ENCODE measurements at places on chromosomes 3 and 15.

- no peak for DNase-seq
Measured at GRCh38 chr3:130537673-130538304, 20.8 kb downstream of the COL6A6 start.

- no peak for DNase-seq
Measured at GRCh38 chr3:10557781-10558373, 52.5 kb upstream of the ATP2B2 start.

- DNase-seq, result no peak
Measured at GRCh38 chr15:98408231-98408630, 240.1 kb upstream of the IGF1R start.

DNA sequence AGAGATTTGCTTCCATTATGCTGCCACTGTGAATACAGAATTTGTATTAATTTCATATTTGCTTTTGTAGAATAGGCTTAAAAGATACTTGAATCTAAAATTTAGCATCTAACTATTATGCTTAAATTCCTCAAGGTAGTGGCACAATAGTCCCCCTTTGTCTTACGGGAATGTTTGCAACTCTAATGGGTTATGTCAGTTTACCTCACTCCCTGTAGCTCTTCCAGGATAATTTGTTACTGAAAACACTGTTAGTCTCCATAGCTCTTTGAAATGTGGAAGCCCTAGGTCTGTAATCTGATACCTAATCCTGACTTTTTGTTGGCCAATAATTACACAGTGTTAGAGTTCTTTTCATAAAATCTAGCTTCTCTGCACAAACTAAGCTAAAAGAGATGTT, 433.4 kb downstream of the PYDC2 start:
- DNase-seq, result no peak

DNA sequence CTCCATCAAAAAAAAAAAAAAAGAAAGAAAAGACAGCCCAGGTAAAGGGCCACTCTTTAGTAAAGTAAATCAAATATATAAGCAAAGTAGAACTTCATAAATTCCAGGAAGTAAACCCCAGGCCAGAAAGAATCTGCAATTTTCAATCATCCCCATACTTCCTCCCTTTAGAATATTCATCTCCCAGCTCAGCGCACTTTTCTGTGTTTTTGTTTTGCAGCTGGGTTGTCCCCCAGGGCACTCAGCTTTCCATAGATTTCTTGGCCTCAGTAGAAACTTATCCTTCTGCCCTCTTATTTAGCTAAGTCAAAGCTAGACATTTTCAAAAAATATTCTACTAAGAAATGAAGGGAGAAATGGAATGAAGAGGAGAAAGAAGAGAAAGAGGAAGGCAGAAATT, 24.0 kb upstream of the SPRED1 start:
- DNase-seq, result no peak

Measured in amygdala (tissue), 56 donors.